ENCODE measurements at places on chromosomes 7 and 10.

DNA sequence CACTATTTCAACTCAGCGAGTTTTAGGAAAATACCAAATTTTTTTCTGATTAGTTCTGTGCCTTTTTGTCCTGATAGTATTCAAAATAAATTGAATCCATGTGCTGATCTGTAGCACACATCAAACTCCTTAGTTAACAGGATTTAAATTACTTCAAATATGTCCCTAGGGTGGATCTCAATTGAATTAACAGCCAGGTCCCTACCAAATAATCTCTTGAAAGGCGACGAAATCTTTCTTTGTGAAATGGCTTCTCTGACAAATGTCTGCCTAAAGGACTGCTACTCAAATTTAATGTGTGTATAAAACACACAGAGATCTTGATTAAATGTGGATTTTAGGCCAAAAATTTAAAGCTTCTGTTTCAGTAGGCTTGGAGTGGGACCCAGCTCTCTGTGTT, 989.6 kb upstream of the KCND2 start:
- no peak for DNase-seq

- DNase-seq = no peak
These were observed 239.8 kb downstream of the SUGCT start for GRCh38 chr7:40374575-40374974.

DNA sequence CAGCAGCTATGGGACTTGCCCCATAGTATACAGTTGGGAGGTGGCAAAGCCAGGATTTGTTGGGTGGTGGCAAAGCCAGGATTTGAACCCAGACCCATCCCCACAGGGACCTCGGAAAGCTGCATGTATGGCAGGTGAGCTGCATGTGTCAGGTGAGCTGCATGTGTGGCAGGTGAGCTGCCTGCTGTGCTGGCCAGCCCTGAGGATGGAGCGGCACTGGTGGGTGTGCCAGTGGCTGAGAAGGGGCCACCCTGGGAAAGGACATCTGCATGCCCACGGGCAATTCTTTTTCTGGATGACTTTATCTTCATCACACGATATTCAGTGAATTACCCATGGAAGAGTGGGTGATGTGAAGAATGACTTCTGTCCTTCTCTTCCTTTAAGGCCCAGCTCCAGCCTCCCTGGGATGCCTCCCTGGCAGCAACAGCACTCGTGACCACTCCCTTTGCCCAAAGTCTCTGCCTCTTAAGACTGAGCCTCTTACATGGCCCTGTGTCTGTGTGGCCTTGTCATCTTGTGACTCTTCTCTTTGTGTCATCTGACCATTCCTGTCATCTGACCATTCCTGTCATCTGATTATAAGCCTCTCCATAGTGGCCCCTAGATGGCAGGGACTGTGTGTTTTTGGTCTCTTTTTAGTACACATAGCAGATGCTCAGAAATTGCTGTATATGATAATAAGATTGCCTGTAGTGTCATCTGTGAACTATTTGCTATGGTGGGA, 25.0 kb downstream of the CLEC2L start:
- no peak for DNase-seq

DNA sequence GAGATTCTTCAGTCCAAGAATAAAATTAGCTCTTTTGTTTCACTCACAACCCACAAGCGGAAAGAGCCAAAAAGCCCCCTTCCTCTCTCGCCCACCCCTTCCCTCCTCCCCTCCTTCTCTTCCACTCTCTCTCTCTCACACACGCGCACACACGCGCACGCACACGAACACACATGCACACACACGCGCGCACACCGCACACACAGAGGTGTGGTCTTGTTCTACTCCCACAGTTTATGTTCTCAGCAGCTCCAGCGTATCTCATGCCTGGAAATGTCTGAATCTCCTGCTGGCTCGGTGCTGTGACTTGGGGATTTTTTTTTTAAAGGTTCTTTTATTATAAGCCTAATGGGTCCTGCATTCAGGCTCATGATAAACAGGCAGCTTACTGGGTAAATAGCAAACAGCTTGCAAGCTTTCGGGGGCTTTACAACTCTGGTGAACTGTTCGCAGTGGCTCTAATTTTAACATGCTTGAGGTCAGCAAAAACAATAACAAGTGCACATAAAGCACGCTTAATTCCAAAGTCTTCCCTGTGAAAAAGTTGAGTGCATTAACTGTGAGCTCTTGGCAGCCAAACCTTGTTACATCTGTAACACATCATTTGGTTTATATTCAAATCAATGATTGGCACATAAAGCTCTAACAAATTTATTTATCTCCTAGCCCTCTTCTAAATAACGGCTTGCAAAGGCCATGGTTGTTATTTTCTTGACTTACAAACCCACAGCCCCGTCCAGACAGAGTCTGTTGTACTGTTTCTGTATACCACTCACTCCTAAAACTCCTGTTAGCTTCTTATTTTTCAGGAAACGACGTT, 424.1 kb upstream of the MGMT start:
- DNase-seq = no peak

GRCh38 chr10:51877636-51878035, 178.2 kb upstream of the CSTF2T start:
- no peak for DNase-seq

DNA sequence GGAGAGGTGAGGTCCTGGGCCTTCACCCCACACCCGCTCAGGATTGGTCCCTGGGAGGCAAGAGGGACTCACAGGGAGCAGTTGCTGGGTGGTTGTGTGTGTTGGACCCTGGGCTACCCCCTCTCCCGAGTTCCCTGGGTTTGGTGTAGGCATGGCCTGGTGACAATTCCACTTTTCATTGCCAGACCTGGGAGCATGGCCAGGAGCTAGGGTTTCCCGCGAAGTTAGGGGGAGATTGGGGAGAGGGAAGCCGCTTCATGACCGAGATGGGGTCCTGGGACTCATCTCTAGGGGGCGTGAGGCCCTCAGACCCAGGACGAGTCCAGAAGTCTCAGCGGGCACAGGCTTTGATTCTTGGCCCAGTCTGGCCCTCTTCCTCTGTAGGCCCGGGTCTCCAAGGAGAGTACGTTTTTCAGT, 606 bp downstream of the PALD1 start:
- no peak for DNase-seq

- DNase-seq = no peak
These were observed 28.8 kb upstream of the SLC26A4 start for GRCh38 chr7:107631588-107632491.

- peak; percentile 36 for DNase-seq
These were observed 273.3 kb upstream of the LRGUK start for GRCh38 chr7:133853706-133854276.

Data from astrocyte of the cerebellum (primary cell).